ENCODE measurements at places on chromosomes 4 and X.

DNA sequence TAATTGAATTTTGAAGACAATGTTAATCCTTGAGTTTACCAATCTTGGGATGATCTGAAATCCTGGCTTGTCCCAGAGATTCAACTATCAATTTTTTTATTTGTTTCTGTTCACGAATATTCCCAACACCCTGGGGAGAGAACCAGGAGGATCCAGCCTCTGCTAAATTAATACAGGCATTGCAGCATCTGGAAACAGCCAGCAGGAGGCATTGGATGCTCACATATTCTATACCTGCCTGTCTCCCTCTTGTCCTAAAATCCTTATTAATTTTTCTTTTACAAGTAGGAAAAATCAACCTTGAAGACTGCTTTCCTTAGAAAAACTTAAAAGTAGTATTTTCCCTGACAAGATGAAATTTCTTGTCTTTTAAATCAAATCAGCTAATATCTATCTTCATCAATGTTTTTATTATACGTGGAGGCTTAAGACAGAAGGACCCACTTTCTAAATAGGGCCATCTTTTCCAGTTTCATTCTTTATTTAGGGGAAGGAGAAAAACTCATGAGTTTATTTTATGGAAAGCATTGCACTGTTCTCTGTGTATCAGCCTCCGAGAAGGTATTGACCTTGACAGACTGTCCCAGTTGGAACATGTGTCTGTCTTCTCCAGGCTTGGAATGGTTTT lies 102.4 kb downstream of the CLNK start:
- no peak for DNase-seq

DNA sequence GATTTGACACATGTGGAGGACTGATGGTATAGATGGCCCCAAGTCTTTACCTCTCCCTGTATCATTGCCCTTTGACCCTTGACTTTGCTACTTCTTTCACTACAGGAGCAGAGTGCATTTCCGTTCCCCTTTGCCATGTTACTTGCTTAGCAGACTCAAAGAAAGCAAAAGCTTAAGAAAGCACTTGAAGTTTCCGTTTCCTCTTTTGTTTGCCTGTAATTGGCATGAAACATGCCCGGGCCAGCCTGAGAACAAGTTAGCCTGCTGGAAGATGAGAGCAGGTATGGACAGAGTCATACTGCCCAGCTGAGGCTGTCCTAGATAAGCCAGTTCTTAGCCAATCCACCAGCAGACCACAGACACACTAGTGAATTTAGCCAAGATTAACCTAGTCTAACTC lies 206.0 kb downstream of the BCOR start:
- DNase-seq, result no peak

GRCh38 chr4:174457468-174457867 lies 64.8 kb downstream of the HPGD start:
- no peak for DNase-seq

GRCh38 chr4:144699565-144699964 lies 53.6 kb downstream of the HHIP start:
- no peak for DNase-seq

DNA sequence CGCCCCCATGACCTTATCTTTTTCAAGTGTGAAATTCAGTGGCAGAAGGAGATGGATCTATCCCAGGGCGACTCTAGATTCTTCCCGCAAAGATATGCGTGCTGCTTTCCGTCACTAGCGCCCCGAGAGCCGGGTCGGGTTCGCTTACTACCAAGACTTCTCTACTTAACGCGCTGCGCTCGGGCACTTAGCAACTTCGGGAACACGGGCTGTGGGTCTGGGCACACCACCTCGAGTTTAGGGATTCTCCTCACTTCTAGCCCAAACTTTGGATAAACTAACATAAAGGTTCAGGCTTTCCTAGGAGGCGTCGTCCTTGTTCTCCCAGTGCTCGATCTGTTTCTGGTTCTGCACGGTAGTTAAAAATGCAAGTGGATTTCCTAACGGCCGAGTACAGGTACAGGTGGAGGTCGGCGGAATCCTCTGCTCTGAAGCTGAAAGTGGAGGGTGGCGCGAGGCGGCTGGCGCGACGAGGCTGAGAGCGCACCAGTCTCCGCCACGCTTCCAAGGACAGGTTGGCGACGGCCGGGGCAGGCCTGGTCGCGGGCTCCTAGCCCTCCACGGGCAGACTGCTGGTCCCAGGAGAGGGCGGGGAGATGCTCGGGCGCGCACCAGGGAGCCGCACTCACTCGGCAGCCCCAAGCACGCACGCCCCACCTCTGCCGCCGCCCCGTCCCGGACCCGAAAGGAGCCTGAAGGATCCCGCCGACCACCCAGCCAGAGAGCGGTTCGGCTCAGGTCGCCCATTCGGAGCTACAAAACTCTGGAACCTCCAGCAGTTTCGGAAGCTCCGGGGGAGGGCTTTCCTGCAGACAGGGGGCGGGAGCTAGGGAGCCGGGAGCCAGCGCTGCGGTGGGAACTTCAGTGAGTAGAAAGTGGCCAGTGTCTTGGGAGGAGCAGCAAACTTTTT lies 100.8 kb upstream of the TENM3 start:
- no peak for DNase-seq

GRCh38 chrX:137930533-137930932 lies 364.6 kb downstream of the ZIC3 start:
- DNase-seq, result no peak

- DNase-seq, result no peak
Observed at GRCh38 chr4:3677748-3678070, 88.5 kb upstream of the ADRA2C start.

GRCh38 chr4:153119626-153120025 lies 84.6 kb upstream of the TRIM2 start:
- DNase-seq, result no peak

- no peak for DNase-seq
Observed at GRCh38 chrX:35076061-35076460, 133.5 kb downstream of the FAM47B start.

GRCh38 chr4:165059386-165059785 lies 5.7 kb downstream of the TRIM75 start:
- no peak for DNase-seq

DNA sequence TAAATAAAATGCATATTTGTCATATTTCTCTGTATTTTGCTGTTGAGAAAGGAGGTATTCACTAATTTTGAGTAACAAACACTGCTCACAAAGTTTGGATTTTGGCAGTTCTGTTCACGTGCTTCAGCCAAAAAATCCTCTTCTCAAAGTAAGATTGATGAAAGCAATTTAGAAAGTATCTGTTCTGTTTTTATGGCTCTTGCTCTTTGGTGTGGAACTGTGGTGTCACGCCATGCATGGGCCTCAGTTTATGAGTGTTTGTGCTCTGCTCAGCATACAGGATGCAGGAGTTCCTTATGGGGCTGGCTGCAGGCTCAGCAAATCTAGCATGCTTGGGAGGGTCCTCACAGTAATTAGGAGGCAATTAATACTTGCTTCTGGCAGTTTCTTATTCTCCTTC lies 3.3 kb downstream of the HTT start:
- DNase-seq, result no peak

GRCh38 chr4:186092296-186092695 lies 12.2 kb upstream of the FAM149A start:
- no peak for DNase-seq

- DNase-seq, result no peak
Observed at GRCh38 chrX:30270639-30271038, 23.7 kb downstream of the MAGEB1 start.

DNA sequence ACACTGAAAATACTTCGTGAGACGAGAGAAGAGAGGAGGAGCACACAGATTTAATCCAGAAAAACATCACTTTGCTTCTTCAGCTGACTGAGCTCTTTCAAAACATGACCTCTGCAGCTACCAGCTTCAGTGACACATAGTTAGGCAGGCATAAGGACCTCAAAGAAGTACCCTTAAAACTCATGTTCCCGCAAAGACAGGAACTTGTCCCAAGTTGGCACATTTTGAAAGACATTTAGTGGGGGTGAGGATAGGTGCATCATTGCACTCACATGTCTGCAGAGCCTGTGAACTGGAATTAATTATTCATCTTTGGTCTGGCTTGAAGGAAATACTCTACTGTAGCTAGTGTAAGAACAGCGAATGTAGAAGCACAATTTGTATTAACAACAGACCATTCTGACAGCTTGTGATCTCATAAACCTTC lies 221.8 kb downstream of the MGST2 start:
- DNase-seq, result no peak

DNA sequence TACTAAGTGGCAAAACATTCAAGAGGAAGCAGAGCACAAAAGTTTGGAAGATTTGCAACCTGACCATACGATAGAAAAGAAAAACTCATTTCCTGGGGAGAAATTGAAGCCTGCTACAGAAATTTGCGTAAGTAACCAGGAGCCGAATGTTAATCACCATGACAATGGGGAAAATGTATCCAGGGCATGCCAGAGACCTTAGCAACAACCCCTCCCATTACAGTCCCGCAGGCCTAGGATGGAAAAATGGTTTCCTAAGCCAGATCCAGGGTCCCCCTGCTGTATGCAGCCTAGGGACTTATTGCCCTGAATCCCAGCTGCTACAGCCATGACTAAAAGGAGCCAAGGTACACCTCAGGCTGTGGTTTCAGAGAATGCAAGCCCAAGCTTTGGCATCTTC lies 472.2 kb upstream of the KLHL4 start:
- DNase-seq, result no peak

DNA sequence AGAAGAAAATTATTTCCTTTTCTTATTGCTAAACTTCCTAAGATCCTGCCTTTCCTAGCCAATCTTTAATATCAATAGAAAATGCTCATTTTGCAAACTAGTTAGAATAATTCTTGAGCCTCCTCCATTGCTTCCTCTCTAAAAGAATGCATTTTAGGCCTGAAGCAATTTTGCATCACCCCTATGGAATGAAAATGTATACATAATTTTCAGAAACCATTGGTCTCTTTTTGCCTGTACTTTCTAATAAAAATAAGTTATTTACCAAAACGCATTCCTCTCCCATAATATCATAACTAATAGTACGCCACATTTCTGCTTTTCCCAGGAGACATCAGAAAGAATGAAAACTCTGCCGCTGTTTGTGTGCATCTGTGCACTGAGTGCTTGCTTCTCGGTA lies 1.7 kb downstream of the MUC7 start:
- no peak for DNase-seq

- DNase-seq, result no peak
Observed at GRCh38 chr4:85909851-85910250, 434.9 kb downstream of the ARHGAP24 start.

GRCh38 chr4:159980826-159981468 lies 878.1 kb downstream of the RAPGEF2 start:
- no peak for DNase-seq

Data from central memory CD4-positive, alpha-beta T cell (primary cell).